ENCODE measurements at places on chromosomes 7 and 10. TPM values are rescaled to one million over a fixed set of nuclear protein-coding genes. Genes with fewer than 3 reads are reported as not detected.

GRCh38 chr10:83677795-83678194 is 461.5 kb upstream of the GHITM start:
- no peaks in the 10 kb centered on the region for H3K4me1 ChIP-seq
- no peaks in the 10 kb centered on the region for H3K27me3 ChIP-seq
- no peak overlapping the region for H3K27ac ChIP-seq
- no peak overlapping the region for H3K4me3 ChIP-seq
- H3K36me3 ChIP-seq: no peaks in the 10 kb centered on the region

- H3K4me3 ChIP-seq: no peak overlapping the region
- DNase-seq: no peak
- H3K27me3 ChIP-seq: no peaks in the 10 kb centered on the region
- no peak overlapping the region for H3K27ac ChIP-seq
- no peaks in the 10 kb centered on the region for H3K4me1 ChIP-seq
- H3K36me3 ChIP-seq: no peaks in the 10 kb centered on the region
Measured at GRCh38 chr10:57960406-57960805, 307.3 kb downstream of the IPMK start.

The SFXN4 gene
- total RNA-seq: 14.7 TPM

The TMEM196 gene
- not detected for total RNA-seq

DNA sequence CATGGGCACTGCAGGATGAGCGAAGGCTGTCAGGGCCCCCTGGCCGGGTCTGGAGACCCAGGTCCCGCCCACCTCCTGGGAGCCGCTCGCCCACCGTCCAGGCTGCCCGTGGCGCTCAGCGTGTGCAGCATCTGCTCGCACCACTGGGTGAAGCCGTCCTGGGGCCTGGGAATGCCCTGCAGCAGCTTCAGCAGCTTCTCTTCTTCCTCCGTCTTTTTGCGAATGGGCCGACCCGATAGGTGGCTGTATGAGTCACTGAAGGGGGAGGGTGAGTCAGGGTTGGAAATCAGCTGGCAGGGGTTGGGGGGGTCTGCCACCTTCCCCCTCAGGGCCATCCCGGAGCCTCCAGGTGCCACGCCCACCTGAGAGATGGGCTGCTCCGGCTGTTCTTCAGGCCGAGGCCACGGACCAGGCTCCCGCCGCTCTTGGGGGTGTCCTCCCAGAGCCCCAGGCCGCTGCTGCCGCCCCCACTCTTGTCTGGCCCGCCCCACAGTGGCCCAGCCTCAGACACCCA is 8.7 kb downstream of the GNB2 start:
- peaks cover 85% of the 10 kb centered on the region for H3K36me3 ChIP-seq
- no peaks in the 10 kb centered on the region for H3K27me3 ChIP-seq
- peaks cover 29% of the 10 kb centered on the region for H3K4me1 ChIP-seq
- no peak overlapping the region for H3K4me3 ChIP-seq
- no peak for DNase-seq
